ENCODE measurements at places on chromosomes 2 and 18.

DNA sequence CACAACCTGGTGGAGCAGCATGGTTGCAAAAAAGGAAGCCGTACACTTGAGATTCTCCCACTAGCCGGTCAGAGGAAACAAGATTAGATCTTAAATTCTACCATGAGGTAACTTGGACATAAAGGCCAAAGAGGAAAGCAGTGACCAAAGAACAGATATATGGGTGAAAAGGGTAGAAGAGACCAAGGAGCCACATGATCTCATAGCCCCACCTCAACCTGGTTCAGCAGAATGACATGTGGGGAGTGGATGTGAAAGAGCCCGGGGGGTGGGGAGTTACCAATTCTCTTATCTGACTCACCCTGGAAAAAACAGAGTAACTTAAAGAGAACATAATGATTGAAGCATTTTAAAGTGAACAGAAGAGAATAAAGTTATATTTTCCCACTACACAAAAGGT is 683.0 kb downstream of the DSC3 start:
- DNase-seq, result no peak

DNA sequence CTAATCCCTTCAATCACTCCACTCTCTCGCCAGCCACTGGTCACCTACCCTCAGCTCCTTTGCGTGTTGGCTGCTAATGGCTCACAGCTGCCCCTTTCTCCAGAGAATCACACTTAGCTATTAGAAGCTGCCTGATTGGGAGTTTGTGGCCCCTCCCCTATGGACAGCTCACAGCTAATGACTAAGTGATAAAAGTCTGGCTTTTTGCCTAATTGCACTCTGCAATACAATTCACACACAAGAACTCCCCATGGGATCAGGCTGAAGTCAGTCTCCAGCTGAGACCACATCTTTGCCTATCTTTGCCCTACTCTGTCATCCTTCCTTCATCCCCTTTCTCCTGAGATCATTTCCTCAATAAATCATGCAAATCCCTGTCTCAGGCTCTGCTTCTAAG is 701.9 kb upstream of the RAB6C start:
- no peak for DNase-seq

- no peak for DNase-seq
Measured at GRCh38 chr18:79445696-79446561, 50.2 kb downstream of the NFATC1 start.

- DNase-seq, result no peak
Measured at GRCh38 chr18:58887613-58887963, 22.9 kb downstream of the ZNF532 start.

DNA sequence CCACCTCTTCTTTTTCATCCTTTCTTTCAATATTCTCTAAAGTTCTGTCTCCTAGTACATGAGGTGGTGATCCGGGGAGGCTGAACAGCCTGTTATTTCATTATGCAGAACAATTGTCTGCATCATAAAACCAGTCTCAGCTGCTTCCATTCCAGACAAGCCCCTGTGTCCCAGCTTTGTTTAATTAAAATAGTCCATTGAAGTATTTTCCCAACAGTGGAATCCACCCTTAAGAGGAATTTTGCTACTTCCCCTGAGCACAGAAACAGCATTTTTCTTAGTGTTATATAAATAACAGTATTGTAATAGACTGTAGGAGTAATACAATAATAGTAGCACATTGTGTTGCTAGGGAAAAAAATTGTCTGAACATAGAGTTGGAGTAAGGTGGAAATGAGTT is 395.4 kb upstream of the TCF4 start:
- DNase-seq, result no peak

DNA sequence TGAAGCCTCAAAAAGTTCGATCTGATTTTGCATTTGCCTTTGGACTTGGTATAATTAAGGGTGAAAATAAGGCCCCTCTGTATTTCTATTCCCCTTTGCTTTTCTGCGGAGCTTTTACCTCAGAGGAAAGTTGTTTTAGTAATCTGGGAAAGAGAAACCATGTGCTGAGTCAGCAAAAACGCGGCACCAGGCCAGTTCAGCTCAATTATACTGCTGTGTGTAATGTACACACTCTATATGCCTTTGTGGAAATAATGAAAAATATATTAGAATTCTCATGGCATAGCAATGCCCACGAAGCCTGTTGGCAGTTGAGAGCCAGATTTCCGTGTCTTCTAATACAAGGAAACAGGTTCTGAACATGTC is 161.9 kb upstream of the SIX2 start:
- no peak for DNase-seq

DNA sequence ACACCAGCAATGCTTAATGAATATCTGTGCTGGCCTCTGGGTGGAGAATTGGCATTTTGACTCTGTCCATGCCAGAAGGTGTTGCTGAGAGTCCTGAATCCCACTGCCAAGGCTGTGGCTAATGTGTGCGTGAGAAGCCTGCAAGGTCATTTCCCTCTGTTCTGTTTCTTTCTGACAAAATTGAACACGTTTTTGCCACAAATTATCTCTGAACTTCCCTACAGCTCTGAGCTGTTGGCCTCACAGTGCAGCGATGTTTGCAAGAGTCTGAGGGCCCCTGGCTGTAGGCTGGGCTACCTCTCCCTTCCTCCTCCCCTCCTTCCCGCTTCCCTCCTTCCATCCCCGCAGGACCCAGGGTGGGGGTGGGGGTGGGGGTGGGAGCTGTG is 154.1 kb upstream of the HS6ST1 start:
- no peak for DNase-seq

GRCh38 chr2:5290900-5291546 is 401.2 kb upstream of the SOX11 start:
- DNase-seq, result no peak

- DNase-seq, result no peak
Measured at GRCh38 chr2:44566059-44566458, 204.3 kb downstream of the CAMKMT start.

DNA sequence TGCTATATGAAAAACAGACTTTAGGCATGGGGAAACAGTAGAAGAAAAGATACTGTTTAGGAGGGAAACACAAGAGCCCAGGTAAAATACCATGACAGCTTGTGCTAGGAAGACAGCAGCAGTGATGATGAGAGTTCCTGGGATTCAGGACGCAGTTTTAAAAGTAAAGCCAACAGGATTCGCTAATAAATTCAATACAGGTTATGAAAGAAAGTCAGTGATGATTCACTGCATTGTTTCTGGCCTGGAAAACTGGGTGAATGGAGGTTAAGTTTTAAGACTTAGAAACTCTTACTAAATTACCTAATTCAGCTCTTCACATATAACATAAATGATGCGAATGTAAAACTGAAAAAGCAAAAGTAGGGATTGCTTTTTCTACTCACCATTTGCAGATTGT is 27.9 kb upstream of the RNU4ATAC start:
- no peak for DNase-seq

DNA sequence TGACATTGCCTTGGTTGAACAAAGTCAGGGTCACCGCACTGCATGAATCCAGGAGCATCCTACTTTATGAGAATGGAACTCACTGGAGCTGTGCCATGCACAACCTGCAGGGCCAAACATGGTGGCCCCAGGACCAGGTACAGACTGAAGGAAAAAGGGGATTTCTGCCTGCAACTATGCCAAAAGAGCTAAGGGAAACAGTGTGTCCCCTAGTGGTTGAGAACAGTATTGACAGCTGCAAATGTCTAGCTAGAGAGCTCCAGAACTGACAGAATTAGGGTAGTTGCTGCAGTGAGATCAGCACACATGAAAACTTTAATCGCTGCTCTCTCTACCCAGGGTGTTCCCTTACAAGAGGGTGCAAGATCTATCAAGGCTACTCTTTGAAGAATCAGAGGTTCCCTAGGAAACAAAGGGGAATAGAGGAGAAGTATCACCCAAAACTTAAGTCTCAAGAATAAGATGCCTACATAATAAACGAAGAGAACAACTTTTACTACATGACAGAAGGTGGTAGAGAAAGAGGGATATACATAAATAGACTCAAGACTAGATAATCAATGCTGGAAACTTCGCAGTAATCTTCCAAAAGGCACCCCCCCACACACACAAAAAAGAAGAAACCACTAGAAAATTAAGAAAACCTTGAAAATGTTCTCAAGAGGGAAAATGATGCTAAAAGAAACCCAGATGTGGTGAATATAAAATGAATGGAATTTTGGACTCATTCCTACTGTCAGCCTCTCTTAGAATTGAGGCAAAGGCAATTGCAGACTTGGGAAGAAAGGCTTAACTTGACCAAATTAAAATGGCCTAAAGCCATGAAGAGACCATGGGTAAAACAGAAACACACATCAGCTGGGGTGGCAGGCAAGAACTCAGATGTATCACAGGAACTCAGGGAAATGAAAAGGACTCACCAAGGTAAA is 43.6 kb upstream of the IHH start:
- DNase-seq, result no peak

DNA sequence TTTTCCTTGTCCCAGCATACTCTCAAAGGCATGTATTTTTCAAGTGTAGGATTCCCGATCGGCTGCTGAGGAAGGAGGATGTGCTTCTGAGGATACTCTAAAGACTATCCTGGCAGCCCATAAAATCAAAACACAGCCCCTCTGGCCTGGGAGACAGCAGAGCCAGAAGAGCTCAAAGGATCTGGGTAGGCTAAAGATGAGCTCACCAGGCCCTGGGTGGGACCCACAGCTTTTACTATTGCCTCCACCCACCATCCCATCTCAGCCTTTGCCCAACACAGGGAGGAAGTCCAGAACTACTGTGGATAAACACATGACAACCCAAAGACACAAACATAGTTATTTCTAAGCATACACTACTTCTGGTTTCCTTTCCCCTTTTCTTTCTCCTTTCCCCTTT is 79.1 kb upstream of the ZFP36L2 start:
- no peak for DNase-seq

Data from activated naive CD4-positive, alpha-beta T cell treated with anti-CD3 and anti-CD28 coated beads, Interleukin-2, amount 50 U/mL, for 16 hours (primary cell).